Fibroblast of skin of back (primary cell): ENCODE measurements at places on chromosomes 4 and X.
A peak's percentile ranks its signal among the peaks of the same experiment; 100 is the strongest.

GRCh38 chr4:83894831-83895230 lies 358.9 kb downstream of the GPAT3 start:
- DNase-seq = no peak

DNA sequence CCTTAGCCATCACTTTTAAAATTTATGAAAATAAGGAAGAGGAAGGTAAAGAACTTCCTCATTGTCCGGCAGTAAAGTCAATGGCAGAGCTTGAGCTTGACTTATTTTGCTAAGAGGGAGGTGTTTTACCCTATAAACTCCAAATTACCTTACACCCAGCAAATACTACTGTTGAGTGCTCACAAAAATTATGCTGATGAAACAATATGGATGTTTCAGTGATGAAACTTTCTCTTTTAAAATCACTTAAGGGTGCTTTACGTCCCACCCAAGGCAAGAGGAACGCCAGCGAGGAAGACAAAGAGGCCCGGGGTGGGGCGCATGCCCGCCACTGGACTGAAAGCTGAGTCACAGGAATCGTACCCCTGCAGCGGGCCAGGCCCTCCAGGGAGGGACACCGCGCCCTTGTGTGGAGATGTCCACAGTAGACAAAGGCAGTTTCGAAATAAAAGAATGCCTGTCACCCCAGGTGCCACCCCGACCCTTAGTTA lies 560 bp upstream of the TMSB4X start:
- peak; percentile 87 for DNase-seq

DNA sequence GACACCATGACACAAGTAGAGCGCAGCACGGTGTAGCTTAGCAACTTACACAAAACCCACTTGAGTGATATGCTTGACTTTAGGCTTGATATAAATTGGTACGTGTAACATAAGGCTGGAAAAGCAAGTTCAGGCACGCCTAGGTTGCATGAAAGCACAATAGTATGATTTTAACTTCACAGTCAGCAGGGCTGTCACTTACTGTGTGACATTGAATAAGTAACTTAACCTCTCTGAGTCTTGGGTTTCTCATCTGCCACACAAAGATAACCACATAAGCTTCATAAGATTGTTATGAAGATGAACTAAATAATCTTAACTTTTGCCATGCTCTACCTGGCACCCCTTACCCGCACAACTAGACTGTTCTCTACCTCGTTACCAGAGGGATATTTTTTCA lies 9.5 kb downstream of the SRD5A3 start:
- no peak for DNase-seq

DNA sequence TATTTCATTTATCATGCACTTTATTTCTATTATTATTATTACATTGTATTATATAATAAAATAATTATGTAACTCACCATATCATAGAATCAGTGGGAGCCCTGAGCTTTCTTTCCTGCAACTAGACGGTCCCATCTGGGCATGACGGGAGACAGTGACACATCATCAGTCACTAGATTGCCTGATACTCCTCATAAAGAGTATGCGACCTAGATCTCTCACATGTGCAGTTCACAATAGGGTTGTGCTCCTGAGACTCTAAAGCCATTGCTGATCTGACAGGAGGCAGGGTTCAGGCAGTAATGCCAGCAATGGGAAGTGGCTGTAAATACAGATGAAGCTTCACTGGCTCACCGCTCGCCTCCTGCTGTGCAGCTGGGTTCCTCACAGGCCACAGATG lies 62.3 kb downstream of the DMD start:
- no peak for DNase-seq

- DNase-seq = no peak
Measured at GRCh38 chrX:319579-320125, 1.1 kb upstream of the GTPBP6 start.
